CD4-positive, alpha-beta T cell treated with Interleukin-6 at 100 ng/mL for 8 hours (primary cell): ENCODE measurements at places on chromosomes 12 and 14.

DNA sequence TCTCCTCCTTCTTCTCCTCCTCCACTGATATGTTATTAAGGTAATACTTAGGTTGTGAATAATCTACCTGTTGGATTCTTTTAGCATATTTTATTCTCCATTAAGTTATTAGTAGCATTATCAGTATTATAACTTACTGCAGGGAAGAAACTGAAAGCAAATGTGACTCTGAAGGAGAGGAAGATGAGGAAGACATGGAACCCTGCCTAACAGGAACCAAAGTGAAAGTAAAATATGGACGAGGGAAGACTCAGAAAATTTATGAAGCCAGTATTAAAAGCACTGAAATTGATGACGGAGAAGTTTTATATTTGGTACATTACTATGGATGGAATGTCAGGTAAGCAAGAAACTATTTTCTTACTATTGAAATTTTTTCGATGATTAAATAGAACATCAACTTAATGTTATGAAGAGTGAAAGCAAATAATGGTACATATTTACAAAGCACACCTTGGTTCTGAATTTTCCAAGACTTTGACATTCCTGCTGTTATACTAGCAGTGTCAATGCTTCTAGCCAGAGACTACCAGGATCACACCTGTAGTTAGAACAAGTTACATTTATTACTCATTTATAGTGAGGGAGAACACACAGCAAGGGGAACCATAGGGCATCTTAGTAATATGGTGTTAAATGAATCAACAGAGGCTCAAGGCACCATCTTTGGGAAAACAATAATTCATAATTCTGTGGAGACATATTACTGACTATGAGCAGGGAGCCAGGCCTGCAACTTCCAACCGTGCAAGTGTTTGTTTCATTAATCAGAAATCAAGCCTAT lies 42.0 kb upstream of the TOMM20L start:
- DNase-seq, result no peak

DNA sequence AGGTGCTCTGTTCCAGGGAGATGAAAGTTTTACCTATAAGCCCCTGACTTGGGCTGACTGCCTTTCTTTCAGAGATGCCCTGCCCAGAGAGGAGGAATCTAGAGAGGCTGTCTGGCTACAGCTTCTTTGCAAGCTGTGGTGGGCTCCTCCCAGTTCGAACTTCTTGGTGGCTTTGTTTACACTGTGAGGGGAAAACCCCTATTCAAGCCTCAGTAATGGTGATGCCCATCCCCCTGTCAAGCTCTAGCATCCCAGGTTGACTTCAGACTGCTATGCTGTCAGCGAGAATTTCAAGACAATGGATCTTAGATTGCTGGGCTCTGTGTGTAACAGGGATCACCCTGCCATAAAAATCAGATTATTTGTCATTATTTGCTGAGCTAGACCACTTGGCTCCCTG lies 377.6 kb downstream of the FLRT2 start:
- DNase-seq, result no peak

GRCh38 chr14:93304771-93305170 lies 28.1 kb downstream of the BTBD7 start:
- DNase-seq, result no peak

DNA sequence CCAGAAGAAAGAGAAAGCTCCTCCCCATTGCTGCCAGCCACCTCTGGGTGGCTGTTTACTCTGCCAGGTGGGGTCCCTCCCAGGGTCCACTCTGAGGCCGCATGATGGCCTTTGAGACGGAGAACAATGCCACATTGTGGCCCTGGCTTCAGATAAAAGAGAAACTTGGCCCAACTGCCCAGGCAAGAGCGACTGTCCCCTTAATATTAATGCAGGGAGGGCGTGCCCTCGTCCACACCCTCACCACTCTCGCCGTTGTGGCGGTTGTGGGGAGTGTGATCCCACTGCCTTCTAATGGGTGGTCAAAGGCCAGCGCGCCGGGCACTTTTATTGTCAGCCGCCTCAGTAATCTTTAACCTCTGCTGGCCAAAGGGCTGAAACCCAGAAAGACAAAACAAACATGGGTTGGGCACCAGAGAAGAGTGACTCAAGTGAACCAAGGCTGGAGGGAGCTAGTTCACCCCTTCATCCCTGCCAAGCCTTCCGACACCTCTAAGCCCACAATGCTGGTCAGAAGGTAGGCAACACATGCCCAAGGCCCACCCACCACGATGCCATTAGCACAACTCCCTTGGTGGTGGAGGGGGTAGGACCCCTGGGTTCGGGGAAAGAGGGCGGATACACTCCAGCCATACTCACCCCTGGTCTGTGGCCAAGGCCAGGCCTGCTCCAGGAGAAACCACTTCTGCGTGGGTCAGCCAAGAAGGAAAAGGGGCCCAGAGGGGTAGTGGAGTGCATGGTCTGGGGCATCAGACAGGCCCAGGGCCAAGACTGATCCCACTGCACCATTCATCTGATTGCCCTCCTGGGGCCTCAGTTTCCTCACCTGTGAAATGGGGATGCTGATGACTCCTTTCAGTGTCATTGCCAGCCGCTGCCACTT lies 44.5 kb upstream of the BCL11B start:
- DNase-seq, result no peak

DNA sequence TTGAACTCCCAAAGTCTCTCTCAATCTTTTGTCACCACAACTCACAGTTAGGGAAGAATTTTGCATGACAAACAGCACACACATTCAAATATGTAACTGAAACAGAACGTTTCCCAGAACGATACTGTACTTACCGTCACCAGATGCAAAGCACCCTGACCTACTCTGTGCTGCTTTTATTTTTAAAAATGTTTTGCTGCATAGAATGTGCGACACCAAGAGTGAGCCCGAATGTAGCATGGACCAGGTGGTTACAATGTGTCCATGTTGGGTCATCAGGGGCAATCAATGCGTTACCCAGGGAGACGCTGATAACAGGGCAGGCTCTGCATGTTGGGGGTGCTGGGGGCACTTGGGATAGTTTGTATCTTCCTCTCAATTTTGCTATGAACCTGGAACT lies 14.6 kb upstream of the EIF5 start:
- DNase-seq, result no peak

DNA sequence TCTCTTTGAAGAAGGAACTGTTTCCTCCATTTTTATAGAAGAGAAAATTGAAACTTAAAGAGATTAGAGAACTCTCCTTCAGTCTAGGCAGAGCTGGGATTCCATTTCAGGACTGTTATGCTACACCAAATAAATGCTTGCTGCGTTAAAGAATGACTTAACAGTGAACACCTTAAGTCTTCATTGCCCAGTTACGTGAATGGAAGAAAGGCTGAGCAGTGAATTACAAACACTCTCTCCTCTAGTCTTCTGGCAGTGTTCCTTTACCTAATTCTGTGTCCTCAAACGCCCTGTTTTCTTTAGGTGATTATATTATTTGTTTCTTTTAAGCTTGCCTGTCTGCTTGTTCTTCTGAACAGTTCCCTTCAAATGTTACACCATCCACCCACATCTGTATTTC lies 59.7 kb downstream of the RCOR1 start:
- DNase-seq, result no peak

GRCh38 chr14:69005432-69006148 lies 26.5 kb upstream of the ACTN1 start:
- no peak for DNase-seq

- no peak for DNase-seq
These were observed 461.4 kb downstream of the NRXN3 start for GRCh38 chr14:78631551-78631950.

- DNase-seq, result no peak
These were observed 40.3 kb upstream of the PCED1B start for GRCh38 chr12:47039079-47039478.
